Fibroblast of the aortic adventitia (primary cell): ENCODE measurements at places on chromosomes 6 and 20.

GRCh38 chr6:108541843-108542759, 18.6 kb upstream of the FOXO3 start:
- DNase-seq: peak; percentile 91

DNA sequence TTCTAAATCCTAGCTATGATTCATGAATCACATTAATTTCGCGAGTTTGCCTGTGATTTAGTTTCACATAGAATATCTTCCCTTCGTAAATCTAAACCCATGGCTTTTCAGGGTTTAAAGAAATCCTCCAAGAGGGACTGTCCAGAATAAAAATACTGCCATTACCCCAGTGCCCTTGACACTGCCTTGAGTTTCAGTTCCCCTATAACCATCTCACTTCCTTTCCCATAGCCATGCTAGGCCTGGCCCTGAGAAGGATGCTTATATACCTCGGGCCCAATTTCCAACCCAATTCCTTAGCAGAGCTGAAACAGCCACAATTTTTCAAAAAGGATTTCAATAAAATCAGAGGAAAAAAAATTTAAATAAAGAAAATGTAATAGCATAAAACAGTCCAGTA, 697.3 kb downstream of the FRK start:
- DNase-seq: no peak

DNA sequence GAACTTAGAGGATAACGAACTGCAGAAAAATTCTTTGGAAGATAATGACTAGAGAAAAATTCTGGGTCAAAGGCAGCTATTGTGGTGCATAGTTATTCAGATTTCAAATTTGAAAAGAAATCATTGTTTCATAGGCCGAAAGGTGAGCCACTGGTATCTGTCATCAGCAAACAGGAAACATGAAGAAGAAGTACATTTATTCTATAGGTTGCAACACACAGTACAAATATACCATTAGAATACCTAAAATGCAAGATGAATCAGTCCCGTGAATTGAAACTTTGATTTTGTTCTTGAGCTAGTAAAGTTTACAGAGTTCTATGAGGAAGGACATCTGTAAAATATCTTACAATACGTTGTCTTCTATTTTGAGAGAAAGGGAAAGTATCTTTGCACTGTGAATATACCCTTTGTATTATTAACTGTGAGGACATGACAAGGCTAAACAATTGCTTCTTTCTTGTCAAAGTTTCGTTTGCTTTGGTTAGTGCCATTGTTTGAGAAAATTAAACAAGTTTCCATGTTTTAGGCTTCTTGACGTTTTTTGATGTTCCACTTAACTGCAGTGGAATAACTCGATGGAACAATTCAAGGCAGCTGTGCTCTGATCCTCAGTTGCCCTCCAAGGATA, 84.7 kb downstream of the HDGFL1 start:
- no peak for DNase-seq

GRCh38 chr6:85516168-85516567, 66.3 kb downstream of the NT5E start:
- DNase-seq: peak; percentile 27

DNA sequence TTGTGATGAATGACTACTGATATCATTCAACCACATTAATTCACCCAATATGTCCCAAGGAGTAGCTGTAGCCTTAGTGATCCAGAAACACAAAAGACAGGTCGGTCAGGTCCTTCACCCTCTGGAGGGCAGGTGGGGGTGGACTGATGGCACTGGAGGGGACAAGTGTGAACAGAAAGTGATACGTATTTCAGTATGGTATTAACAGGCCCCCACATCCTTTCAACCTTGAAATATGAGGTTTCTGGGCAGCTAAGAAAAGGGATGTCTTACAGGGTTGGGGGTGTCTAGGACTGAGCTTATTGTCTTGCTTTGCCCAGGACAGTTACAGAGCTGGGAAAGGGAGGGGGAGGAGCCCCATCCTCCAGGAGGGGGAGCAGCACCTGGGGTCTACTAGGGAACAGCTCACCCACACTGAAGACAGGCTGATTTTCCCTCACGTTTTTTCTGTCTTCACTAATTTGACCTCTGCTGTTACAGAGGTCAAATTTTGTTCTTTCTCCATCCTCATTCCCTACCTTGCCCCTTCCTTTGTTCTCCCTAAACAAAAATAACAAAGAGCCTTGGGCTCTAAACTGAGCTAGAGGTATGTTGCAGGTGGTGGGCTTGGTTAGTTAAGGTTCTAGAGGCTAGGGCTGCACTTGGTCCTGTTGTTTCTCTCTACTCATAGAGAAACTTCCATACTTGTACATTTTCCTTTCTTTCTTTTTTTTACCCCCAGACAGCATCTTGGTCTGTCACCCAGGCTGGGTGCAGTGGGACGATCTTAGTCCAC, 38.0 kb upstream of the EEF1A1 start:
- DNase-seq: no peak

DNA sequence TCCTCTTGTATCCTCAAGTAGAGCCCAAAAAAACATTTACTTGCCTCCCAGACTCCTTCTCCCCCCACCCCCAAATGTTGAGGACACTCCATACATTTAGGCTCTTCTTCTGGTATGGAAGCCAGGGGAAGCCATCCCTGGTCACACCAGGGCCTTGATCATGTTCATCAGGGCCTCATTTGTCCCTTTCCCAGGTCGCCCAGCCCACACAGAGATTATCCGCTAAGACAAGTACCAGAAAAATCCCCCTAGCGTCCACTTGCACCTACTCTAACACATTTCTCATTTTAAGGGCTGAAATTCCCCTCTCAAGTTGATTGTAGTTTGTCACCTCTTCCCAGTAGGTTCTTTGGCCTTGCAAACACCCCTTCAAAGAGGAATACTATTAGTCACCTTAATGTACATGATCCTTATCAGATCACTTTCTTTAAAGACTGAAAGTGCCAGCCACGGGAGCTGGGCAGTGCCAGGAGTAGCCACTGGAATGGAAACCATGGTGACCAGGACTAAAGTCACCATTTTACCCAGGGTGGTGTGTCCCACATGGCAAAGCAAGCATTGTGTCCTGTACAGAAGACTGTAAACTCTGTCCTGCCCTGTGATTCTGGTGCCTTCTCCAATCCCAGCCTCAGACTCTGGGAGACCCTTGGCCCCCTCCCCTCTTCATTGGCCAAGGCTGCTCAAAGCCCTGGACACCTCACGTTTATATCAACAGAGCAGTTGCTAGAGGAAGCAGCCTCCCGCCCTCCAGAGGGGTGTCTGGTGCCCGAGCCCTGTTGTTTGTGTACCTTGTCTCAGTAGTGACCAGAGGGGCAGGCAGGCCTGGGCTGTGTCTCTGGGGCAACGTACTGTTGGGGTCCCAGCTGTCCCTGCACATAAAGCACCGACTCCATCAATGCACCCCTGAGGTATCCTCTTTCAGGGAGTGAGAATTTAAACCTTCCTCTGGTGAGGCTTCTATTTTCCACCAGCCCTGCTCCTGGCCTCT, 5.0 kb upstream of the APOBEC2 start:
- no peak for DNase-seq

DNA sequence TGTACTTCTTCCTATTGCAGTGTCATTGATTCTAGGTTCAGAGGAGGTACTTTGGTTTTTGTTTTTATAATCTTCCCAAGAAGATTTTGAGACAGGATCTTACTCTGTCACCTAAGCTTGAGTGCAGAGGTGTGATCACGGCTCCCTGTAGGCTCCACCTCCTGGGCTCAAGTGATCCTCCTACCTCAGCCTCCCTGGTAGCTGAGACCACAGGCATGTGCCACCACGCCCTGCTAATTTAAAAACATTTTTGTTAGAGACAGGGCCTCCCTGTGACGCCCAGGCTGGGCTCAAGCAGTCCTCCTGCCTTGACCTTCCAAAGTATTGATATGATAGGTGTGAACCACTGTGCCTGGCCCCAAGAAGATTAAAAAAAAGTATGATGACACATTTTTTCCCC, 3.4 kb upstream of the SLC17A5 start:
- no peak for DNase-seq

DNA sequence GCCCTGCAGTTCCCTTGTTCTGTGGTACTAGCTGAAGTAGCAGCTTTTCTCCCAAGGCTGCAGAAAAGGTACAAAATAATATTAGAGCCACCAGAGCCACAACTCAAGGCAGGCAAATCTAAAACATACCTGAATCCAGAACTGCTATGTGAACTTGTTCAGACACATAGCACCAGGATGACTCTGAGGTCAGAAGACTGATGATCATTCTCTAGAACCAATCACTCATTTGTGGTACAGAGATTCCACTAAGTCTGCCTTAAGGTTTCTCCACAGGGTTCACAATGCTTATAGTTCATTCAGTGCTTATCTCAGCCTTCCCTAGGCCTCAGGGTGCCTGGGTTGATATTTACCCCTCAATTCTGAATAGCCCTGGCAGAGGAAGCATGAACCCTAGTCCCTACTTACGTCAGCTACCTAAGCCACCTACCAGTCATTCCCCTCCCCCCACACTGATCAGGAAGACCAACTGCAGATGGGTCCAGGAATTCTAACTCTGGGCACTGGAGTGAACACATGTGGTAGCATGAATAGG, 140.9 kb upstream of the MOCS1 start:
- DNase-seq: no peak

- DNase-seq: no peak
These were observed 47.5 kb downstream of the CHMP4B start for GRCh38 chr20:33858666-33859065.

DNA sequence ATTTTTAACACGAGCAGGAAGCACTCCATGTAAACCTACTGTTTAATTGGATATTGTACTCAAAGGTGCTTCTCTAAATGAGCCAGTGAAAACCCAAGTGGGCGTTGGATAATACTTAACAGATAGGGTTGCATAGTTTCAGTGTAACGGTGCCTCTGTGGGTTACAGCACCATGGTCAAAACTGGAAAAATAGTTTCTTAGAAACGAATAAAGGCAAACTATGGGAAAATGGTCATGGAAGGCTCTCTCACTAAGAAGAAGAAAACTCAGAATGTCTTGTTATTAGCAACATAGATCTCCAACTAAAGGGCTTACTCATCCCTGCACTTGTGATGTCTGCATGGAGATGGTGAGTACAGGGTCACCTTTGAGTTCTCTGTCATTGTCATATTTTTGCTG, 59.1 kb upstream of the NEDD9 start:
- DNase-seq: no peak

DNA sequence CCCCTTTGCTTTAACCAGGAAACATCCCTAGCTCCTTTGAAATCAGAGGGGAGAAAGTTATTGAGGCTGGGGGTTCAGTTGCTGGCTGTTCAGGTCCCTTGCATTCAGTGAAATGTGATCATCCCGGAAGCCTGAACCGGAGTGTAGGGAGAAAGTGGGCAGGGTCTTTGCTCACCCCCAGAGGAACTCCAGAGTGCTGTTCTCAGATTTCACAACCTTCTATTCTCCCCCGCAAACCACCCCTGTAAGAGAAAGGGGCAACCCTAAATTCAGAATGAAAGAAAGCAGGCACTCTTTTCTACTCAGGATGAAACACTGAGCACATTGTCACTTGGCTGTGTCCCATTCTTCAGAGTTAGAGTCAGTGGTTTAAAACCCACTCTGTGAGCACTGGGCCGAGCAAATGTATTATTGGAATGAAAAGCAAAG, 139.8 kb downstream of the KHDC1L start:
- DNase-seq: no peak

DNA sequence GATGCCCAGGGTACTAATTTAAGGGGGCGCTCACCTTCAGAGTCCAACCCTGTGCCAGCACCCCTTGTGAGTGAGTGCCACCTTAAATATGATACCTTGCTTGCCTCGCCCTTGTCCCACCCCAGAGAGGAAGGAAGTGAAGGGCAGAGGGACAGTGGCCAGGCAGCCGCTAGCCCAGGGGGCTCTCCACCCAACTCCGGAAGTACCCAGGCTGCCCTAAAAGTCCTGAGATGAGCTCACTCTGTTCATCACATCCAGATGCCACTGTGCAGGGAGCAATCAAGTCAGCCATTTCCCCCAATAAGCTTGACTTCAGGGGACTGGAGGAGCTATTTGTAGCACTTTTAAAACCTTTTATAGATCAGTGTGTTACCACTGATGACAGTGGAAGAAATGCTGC, 25.0 kb upstream of the STX16 start:
- DNase-seq: no peak

DNA sequence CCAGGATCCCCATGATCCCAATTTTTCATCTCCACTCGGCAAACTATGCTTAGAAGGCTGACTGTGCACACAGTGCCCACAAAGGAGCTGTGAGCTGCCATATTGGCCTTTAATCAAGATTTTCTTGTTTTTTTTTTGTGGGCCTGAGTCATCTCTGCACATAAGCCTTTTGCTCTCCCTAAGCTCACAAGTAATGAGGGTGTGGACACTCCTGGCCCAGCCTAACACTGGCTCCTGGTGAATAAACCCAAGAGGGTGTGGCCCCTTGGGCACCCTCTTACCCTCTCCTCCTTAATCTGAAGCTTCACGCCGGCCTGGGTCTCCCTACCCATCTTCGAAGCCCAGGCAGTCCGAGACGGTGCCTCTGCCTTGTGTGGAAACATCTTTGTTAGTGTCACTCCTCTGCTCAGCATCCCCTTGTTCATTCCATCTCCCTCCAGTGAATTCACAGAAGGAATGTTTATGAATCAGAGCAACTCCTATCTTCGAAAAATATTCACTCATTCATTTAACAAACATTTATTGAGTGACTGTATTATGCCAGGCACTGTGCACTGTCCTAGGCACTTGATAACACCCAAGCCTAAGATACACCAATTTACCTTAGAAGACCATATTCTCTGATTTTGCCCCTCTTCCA, 22.2 kb upstream of the MRPS10 start:
- DNase-seq: peak; percentile 83

DNA sequence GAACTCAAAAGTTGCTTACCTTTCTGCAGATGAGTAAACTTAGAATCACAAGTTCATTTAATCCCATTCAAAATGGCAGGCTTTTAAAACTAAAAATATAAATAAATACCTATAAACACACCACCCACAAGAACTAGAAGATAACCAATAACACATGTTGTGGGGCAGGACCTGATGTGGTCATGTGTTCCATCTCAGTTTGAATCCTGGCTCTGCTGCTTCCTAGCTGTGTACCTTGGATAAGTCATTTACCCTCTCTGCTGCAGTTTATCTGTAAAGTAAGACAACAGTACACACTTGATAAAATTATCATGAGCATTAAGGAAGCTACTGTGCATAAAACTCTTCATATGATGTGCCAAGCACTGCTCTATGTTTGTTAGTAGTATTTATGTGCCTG, 22.0 kb downstream of the TRIM27 start:
- no peak for DNase-seq

DNA sequence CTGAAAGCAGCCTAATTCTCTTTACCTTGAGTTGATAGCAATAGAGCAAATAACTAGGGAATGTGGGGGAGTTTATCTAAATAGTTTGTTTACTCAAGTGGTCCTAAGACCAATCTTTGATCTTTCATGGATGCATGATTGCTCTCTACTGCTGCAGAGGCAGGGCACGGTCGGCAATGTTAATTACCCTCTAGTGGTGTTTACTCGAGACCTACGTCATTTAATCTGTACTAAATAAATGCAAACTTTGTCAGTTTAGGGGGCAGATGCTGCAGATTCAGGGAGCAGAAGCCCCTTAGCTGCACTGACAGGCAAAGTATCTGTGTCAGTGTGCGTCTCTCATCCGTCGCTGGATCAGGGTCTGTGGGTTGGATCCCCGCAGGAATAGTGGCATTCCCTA, 6.9 kb downstream of the RTN4IP1 start:
- DNase-seq: no peak

- no peak for DNase-seq
These were observed 40.9 kb downstream of the THEMIS start for GRCh38 chr6:127859956-127860355.

GRCh38 chr6:78942446-78942845, 75.1 kb downstream of the IRAK1BP1 start:
- DNase-seq: peak; percentile 4

GRCh38 chr6:20763296-20763695, 229.0 kb downstream of the CDKAL1 start:
- no peak for DNase-seq
